ENCODE measurements at places on chromosomes 16 and 17. TPM values are rescaled to one million over a fixed set of nuclear protein-coding genes. Genes with fewer than 3 reads are reported as not detected.
A peak's percentile ranks its signal among the peaks of the same experiment; 100 is the strongest.

CCL1 gene
- total RNA-seq: not detected

SLC35G6 gene
- total RNA-seq: not detected

HOXB3 gene
- total RNA-seq: 32.1 TPM

- no peak for DNase-seq
- H3K36me3 ChIP-seq: peaks cover 1% of the 10 kb centered on the region
Measured at GRCh38 chr16:27571433-27572326, 21.7 kb downstream of the KATNIP start.

- H3K36me3 ChIP-seq: no peaks in the 10 kb centered on the region
- no peak for DNase-seq
- no peak overlapping the region for H3K27ac ChIP-seq
- H3K4me3 ChIP-seq: no peak overlapping the region
- H3K27me3 ChIP-seq: peaks cover 20% of the 10 kb centered on the region
Measured at GRCh38 chr16:9154567-9155410, 63.3 kb downstream of the HAPSTR1 start.

GRCh38 chr16:82917886-82918595 is 291.3 kb downstream of the CDH13 start:
- H3K27ac ChIP-seq: no peak overlapping the region
- DNase-seq: no peak
- no peak overlapping the region for H3K4me3 ChIP-seq
- H3K4me1 ChIP-seq: peaks cover 1% of the 10 kb centered on the region

DNA sequence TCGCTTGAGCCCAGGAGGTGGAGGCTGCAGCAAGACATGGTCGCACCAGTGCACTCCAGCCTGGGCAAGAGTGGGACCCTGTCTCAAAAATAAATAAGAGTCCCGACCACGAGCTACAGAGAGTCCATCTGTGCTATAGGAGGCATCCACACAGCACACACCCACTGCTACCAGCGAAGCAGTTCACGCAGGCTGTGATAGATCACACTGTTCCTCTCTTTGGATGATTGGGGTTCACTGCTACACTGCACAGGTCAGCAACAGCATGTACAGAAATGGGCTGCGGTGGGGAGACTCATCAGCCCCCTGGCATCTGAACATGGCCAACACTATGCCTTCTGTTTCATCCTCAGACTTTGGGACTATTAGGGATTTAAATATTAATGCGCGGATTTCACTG is 33.8 kb downstream of the PMM2 start:
- H3K36me3 ChIP-seq: peaks cover 11% of the 10 kb centered on the region
- no peak overlapping the region for H3K4me3 ChIP-seq
- DNase-seq: no peak
- H3K27ac ChIP-seq: peak overlapping the region; percentile 17
